ENCODE measurements at places on chromosomes 6 and 20.

- DNase-seq = no peak
Measured at GRCh38 chr20:48789185-48789668, 38.6 kb downstream of the PREX1 start.

- no peak for DNase-seq
Measured at GRCh38 chr6:160190973-160191372, 67.6 kb downstream of the SLC22A2 start.

DNA sequence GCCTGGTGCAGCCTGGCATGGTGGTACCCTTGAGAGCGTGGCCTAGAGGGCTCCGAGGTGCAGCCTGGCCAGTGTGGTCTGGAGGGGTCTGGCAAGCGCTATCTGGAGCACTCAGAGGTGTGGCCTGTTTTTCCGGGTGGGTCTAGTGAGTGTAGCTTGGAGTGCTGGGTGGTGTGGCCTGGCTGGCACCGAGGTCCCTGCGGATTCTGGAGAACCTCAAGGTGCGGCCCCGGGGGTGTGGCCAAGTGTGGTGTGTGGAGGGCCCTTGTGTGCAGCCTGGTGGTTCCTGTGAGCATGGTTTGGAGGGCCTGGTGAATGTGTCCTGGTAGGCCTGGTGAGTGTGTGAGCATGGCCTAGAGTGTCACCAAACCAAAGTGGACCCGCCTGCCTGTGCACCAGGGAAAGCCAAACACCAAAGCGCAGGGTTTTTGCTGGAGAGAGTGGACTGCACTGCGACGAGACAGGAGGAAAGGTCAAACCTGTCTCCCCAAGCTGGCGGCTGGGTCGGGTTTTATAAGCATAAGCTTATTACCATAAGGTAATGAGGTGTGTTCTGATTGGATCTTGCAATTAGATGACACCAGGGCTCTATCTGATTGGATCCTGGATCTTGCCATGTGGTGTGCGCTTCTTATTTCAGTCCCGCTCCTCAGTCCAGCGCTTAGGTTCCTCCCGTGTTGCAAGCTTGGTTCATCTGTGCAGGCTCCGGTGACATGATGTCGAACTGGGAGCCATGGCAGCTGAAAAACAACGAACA lies 35.7 kb downstream of the IGF2R start:
- DNase-seq = no peak

DNA sequence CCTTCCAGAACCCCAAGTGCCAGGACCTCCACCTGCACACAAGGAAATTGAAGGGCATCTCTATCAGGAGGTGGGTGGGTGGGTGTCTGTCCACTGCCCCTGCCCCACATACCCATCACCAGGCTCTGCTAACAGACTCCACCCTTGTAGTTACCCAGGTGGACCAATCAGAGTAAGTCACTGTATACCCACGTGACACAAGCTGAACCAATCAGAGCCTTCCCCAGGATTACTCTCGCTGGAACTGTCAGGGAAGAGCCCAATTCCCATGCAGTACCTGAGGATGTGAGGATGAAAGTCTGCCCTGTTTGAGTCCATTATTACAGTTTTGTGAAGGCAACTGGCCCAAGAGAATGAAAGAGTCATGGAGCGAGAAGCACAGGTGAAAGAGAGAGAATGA lies 4.2 kb downstream of the OCSTAMP start:
- DNase-seq = no peak

- no peak for DNase-seq
Measured at GRCh38 chr6:54198134-54198533, 86.9 kb downstream of the MLIP start.

DNA sequence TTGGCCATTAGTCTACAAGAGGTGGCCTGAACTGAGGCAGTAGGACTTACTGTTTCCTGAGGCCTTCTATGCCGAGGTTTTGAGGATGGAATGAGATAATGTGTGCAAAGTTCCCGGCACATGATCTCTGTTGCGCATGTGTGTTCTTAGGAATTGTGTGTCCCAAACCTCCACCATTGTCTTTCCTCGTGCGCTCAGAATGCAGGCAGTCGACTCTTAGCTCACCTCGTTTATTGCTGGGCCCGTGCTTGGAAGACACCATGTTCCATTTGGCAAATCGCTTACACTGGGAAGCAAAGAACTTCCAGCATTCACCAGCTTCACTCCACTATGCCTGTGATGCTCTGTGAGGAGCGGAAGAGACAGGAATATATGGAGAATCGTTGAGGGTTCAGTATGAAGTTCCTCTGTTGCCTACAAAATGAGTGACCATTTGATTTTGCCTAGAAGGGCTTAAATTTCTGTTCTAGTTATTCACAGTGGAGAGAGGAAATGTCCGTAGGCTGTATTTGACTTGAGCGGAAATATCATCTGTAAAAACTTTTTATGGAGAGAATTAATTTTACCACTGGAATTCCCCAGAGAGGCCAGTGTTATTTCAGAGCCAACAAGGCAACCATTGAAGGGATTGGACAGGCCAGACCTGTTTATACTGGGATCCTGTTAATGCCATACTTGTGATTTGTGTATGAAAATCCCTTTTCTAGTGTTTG lies 75.7 kb upstream of the CLDN20 start:
- DNase-seq = no peak

DNA sequence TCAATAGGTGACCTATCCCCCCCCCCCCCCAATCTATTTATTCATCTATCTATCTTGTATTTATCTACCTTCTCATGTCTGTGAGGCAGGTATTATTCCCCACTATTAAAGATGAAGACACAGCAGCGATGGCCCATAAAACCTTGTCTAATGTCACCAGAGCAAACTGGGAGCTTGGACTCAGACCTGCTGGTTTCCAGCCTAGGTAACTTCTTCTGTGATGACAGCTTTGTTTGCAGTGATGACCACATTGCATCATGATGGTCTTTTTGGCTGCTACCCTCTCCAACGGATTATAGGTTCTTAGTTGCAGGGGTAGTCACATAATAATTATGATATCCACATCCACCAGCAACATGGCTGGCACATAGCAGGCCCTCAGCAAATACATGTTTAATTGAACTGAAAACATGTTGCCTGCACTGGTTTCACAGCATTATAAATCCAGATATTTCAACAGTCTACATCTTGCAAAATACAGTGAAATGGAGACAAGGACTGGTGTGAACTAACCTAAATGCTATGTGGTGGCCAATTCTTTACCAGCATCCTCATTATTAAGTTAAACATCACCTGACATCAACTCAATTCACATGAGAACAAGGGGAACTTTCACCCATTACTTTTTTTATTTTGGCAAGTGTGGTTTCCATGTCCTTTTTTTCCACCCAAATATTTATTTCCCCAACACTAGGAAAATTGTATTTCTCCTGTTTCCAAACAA lies 712.5 kb upstream of the NRSN1 start:
- DNase-seq = no peak

DNA sequence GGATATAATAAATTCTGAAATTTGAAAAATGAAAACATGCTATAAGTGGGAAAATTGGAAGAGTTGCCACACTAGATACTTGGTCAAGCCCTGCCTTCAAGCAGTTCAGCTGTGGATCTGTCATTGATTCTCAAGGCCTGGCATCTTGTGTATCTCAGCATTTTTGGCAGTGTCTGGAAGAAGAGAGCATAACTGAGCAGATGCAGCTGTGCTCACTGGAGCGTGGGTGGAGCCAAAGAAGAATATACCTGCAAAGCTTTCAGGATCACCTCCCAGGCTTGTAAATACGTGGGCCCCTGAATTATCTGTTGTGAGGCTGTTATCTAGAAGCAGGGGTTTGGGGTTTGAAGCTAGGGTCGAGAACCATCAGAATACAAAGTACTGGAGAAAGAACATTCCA lies 31.3 kb upstream of the CHD6 start:
- no peak for DNase-seq

GRCh38 chr20:33716498-33716897 lies 3.6 kb downstream of the PXMP4 start:
- no peak for DNase-seq

GRCh38 chr6:41289815-41290214 lies 3.3 kb upstream of the TREM1 start:
- no peak for DNase-seq

- DNase-seq = no peak
Measured at GRCh38 chr20:48155268-48155667, 370.0 kb upstream of the SULF2 start.

- DNase-seq = no peak
Measured at GRCh38 chr6:158049055-158050028, 67.7 kb downstream of the SYNJ2 start.

DNA sequence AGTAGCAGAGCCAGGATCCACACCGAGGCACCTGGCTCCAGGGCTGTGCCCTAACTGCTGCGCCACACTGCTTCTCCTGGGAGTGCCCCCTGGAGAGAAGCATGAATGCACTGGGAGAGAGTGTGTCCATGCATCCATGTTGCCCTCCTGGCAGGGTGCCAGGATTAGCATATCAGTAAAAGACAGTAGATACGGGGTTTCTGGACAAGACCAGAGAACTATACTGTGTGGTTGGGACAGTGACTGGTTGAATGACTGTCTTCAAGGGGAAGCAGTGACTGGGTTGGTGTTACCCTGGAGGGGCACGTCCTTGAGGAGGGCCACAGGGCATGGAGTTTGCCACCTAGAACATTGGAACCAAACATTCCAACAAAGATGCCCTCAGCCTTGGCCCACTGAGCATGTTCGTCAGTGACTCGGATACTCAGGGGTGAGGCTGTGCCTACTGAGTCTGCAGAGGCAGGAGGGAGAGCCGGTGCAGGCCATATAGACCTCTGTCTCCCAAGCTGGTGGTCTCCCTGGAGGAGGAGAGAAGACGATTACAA lies 288.8 kb downstream of the CDC5L start:
- no peak for DNase-seq
